Dermis blood vessel endothelial cell (primary cell): ENCODE measurements at places on chromosomes 1 and 21. TPM values are rescaled to one million over a fixed set of nuclear protein-coding genes. Genes with fewer than 3 reads are reported as not detected.
A peak's percentile ranks its signal among the peaks of the same experiment; 100 is the strongest.

The FTCD gene
- 0.05 and 0.17 TPM in 2 replicates for total RNA-seq

The GJA8 gene
- not detected in 2 replicates for total RNA-seq

The PCBP3 gene
- total RNA-seq = 0.14 TPM in 1 of 2 replicates, not detected in the other

DNA sequence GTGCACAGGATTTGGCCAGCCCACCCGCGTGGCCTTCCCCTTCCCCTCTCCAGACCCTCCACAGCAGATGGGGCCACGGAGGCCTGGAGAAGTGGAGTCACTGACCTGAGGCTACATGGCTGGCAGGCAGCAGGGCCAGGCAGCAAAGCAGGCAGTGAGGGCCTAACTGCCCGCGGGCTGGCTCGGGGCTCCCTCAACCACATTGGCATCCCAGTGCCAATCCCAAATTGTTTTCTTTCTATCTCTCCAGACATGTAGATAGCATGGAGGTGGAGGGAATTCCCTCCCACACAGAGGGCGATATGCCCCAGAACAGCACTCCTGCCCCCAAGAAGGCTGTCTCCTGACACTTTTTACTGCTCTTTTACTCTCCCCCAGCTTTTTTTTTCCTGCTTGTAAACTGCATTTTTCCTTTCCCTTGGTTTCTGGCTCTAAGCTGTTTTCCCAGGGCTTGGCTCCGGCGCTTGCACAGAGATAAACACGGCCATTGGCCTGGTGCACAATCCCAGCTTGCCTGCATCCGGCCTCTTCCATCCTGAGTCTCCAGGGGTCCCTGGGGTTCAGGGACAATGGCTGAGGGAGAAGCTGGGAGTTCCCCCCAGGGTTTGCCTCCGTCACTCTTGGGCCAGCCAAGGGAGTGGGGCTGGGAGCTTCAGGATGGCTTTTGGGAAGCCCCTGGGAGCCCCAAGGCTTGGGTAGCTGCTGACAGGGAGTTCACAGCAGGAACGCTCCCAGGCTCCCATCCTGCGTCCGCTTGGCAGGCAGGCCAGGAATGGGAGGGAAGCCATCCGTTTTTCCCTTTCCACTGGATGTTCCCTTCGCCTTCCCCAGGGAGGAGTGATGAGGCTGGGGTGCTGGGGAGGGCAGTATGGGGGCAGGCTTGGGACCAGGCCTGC, 7.0 kb downstream of the EPHX1 start:
- DNase-seq = peak; percentile 42
